ENCODE measurements at places on chromosomes 5 and 9.

GRCh38 chr5:10668697-10669096, 92.3 kb downstream of the DAP start:
- no peaks in the 10 kb centered on the region for H3K36me3 ChIP-seq
- H3K4me3 ChIP-seq, result no peak overlapping the region
- H3K4me1 ChIP-seq, result no peaks in the 10 kb centered on the region
- H3K27ac ChIP-seq, result no peak overlapping the region
- no peak for DNase-seq

DNA sequence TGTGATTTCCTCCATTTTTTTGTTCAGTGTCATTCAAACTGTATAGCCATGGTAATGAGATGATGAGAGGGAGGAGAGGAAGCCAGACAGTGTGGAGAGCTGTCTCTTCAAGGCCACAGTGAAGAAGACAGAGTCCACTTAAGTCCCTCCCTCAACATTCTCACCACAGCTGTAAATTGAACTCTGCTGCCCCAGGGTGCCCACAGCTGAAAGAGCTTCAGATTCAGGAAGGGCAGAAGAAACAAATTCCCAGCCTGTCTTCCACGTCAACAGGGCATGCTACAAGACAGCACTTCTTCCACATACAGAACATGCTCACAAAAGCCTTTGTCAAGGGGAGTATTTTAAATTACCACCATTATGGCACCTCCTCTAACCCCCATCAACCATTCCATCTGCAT, 100.4 kb downstream of the KLHL3 start:
- no peaks in the 10 kb centered on the region for H3K27me3 ChIP-seq
- H3K4me1 ChIP-seq, result peaks cover 24% of the 10 kb centered on the region
- H3K4me3 ChIP-seq, result no peak overlapping the region
- peak overlapping the region; percentile 42 for H3K27ac ChIP-seq
- no peak for DNase-seq

DNA sequence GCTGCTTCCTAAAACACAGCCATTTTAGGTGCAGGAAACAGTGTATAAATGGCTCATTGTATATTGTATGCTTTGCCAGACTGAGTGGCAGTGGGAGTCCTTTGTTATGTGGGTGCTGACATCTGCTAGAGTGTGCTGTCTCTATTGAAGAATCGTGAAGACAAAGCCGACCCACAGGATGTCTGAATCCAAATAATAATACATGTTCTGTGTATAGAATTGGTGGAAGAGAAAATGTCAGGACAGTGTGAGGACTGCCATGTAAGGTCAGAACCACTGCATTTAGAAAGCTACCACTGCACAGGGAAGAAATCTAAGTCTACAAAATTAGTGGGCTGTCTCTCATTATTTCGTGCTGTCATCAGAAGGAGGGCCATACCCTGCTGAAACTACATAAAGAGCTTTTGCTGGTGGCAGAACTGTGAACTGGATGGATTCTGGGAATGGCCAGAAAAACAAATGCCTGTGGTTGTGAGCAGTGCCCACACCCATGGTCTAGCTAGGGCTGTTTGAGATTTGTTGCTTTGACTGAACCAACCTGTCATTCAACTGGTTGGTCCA, 2.5 kb downstream of the IL7R start:
- H3K4me1 ChIP-seq, result peaks cover 50% of the 10 kb centered on the region
- no peak overlapping the region for H3K4me3 ChIP-seq
- H3K27ac ChIP-seq, result no peak overlapping the region

- H3K27me3 ChIP-seq, result no peaks in the 10 kb centered on the region
- no peak overlapping the region for H3K27ac ChIP-seq
- no peaks in the 10 kb centered on the region for H3K36me3 ChIP-seq
- DNase-seq, result peak; percentile 73
- no peak overlapping the region for H3K4me3 ChIP-seq
Measured at GRCh38 chr5:2699686-2700085, 51.8 kb downstream of the IRX2 start.

GRCh38 chr9:127519301-127520166, 68.2 kb downstream of the LRSAM1 start:
- peak; percentile 93 for DNase-seq
- peak overlapping the region; percentile 55 for H3K4me3 ChIP-seq
- H3K4me1 ChIP-seq, result peaks cover 63% of the 10 kb centered on the region
- no peaks in the 10 kb centered on the region for H3K27me3 ChIP-seq
- peaks cover 40% of the 10 kb centered on the region for H3K36me3 ChIP-seq
- H3K27ac ChIP-seq, result peak overlapping the region; percentile 99

All from osteocyte (in vitro differentiated cells).